Posterior cingulate gyrus (tissue), 11 donors: ENCODE measurements at places on chromosomes 2 and 18.
A peak's percentile ranks its signal among the peaks of the same experiment; 100 is the strongest.

DNA sequence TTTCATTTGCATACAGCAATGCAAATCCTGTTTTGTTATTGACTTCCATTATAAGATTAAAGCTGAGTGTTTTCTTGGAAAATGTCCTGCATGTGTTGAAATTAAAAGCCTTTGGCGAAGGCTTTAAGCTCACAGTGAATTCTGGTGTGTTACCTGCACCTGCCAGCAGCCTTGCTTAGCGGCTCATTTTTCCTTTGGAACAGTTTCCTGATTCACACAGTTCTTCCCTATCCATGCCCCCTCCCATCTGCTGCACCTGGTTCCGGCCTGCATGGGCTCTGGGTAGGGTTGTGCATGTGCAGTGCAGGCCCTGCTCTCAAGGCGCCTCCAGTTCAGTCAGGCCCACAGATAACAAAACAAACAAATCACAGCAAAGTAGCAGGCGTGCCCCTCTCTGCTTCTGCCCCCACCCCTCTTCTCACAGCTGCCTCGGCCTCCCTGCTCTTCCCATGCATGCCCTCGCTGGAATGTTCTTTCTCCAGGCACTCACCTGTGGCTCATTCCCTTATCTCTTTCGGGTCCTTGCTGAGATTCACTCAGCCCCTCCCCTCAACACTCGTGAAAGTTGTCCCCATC, 15.8 kb downstream of the MTCL1 start:
- DNase-seq = no peak

- DNase-seq = no peak
Observed at GRCh38 chr2:235908826-235909225, 259.4 kb downstream of the GBX2 start.

GRCh38 chr2:219997341-219997851, 370.0 kb downstream of the SLC4A3 start:
- DNase-seq = peak; percentile 92

GRCh38 chr18:79384834-79385233, 10.9 kb upstream of the NFATC1 start:
- no peak for DNase-seq

GRCh38 chr2:15765686-15766302, 174.1 kb downstream of the DDX1 start:
- no peak for DNase-seq

GRCh38 chr18:48194591-48195181, 214.5 kb downstream of the ZBTB7C start:
- DNase-seq = no peak

DNA sequence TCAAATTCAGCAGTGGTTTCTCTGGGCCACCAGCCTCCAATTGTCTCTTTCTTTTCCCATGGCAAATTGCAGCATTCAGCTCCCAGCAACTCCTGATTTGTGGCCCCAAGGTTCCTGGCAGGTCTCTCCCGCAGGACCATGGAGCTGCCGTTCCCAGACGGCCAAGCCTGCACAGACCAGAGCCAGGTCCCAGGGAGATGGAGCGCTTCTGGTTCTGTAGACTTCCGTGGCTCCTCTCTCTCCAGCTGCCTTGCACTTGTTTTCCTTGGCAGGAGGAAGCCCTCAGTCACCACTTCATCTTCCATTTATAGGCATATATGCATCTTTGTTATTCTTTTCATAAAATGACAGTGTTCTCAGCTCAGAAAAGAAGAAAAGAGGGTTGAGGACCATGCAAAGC, 21.7 kb downstream of the TNP1 start:
- no peak for DNase-seq

DNA sequence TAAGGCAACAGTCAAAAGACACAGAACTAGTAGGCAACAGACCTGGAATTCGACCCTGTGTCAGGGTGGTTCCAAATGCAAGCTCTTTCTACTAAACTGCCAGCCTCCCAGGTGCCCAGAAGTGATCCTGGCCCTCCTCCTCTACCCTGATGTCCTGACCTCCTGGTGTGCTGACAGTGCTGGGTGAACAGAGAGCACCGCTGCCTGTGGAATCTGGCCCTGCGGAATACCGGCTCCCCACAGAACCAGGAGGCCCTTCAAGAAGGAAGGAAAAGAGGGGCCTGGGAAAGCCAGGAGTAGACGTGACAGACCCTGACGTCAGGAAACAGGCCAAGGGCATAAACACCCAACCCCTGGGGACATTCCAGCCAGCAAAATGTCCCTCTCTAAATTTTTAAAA, 120.3 kb downstream of the NOL10 start:
- DNase-seq = no peak

DNA sequence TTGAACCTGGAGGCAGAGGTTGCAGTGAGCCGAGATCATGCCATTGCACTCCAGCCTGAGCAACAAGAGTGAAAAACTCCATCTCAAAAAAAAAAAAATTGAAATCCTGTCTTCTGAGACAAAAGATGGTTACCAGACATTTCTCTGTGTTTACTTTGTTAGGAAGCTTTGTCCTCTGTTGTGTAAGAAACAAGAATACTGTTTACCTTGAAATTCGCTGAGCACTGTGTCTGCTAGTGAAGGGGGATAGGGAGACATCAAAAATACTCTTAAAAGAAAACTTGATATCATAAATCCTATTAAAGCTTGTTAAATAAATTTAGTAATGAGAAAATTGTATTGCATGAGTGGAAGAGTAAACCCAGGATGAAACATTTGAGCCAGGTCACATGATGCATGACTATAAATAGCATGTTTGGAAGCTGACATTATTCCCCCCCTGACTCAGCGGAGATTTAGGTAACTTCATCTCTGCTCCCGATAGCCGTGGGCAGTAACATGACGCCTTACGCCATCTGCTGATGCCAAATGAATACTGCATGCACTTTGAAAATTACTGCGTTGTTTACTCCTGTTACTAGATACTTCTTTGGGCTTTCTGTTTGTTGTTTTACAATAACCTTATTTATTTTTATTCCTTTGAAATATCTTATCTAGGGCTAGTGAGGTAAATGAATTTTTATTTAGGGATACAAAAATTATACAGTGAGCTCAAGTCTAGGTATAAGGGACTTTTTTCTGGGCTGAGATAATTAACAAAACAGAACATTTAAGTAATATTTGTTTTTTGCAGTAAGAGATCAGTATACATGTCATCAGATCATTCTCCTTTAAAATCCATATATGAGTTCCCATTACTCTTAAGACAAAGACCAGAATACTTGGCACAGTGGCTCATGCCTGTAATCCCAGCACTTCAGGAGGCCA, 134.9 kb downstream of the MAP3K20 start:
- DNase-seq = peak; percentile 30
